Left renal pelvis (tissue), 4 donors: ENCODE measurements at places on chromosomes 12 and 14. TPM values are rescaled to one million over a fixed set of nuclear protein-coding genes. Genes with fewer than 3 reads are reported as not detected.

The TSPAN19 gene
- polyA plus RNA-seq, result 1.5 TPM

- no peak for DNase-seq
Observed at GRCh38 chr12:115008929-115009328, 325.0 kb upstream of the TBX3 start.

- no peak for DNase-seq
Observed at GRCh38 chr12:118900993-118901392, 80.3 kb upstream of the SRRM4 start.

DNA sequence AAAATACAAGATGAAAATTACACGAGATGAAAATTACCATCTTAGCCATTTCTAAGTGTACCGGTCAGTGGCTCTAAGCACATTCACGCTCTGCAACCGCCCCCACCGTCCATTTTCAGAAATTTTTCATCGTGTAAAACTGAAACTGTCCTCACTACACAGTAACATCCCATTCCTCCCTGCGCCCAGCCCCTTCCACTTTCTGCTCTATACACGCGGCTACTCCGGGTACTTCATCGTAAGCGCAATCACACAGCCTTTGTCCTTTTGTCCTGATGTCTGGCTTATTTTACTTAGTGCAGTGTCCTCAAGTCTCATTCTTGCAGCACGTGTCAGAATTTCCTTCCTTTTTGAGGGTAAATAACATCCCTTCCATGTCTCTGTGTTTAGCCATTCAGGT is 3.6 kb upstream of the GPR132 start:
- DNase-seq, result no peak

The POTEM gene
- not detected for polyA plus RNA-seq

GRCh38 chr12:111412007-111412829 is 6.5 kb downstream of the SH2B3 start:
- DNase-seq, result no peak

DNA sequence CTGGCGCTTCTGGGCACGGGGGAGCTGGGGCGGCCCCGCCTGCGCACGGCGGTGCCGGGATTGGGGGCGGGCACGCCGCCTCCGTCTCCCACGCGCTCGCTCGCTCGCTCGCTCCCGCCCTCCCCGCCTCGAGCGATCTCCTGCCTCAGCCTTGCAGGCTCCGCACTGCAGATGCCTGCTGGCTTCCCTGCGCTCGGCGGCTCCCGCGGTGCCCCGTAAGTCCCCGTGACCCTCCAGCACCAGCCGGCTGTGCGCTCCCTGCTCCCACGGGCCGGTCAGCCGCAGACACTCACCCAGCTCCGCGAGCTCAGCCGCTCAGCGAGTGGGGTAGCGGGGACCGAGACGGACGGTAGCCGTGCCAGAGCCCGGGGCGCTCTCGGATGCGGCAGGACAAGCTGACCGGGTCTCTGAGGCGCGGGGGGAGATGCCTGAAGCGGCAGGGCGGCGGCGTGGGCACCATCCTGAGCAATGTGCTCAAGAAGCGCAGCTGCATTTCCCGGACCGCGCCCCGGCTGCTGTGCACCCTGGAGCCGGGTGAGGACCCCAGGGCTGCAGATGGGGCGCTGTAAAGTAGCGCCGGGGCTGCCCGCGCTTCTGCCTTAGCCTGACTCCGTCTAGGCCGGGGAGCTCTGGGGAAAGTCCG is at the start of gene TBC1D30:
TBC1D30 (plus strand) TSS at position 148 of the 643 bp plus-strand sequence; CDS start at position 381, 233 bp downstream.
- DNase-seq, result no peak

GRCh38 chr14:23286902-23287479 is 1.1 kb upstream of the HOMEZ start:
- DNase-seq, result no peak

DNA sequence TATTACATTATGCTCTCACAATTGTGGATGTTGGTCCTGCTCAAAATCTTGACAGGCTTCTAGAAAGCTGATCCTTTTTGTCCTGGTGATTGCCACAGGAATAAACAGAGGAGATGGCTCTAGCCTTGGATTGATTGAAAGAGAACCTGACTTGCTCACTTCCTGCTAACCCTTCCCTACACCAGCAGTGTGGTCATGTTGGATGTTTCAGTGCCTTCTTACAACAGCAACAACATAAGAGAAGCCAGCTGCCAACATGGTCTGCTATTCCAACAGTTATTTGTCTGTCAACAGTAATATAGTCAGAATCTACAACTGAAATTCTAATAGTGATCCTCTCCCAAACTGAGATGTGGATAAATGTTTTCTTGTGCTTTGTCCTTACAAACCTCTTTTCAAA is 311.6 kb upstream of the DIO2 start:
- DNase-seq, result no peak

The NR1H4 gene
- 13.7 TPM for polyA plus RNA-seq

DNA sequence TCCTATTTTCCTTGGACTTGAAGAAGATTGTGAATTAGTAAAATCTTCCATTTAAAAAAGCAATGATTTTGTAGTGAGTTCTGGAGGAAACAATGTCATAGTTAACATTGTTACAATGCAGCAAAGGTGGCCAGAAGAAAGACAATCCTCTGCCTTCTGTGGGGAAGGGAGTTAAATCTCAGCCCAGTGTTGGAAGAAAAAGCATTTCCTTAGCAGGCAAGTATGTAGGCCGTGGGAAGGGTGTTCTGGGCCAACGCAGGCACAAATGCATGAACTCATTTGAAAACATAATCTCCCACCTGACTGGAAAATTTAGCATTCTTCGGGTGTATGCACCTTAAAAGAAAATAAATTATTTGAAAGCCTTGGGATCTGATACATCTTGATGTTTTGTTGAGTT is 258.6 kb downstream of the ADAMTS20 start:
- no peak for DNase-seq

DNA sequence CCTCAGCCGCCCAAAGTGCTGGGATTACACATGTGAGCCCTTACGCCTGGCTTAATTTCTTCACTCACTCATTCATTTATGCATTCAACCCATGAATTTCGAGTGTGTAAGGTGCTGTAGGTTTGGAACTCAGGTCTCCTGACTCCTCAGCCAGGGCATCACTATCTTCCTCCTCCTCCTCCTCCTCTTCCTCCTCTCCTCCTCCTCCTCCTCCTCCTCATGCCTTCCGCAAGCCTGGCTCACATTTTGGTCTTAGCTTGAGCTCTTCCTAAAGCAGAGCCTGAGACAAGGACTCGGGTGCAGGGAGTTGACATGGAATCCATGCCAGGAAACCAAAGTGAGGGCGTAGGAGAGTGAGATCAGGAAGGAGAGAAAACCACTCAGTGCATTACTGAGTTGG is 20.8 kb upstream of the CHGA start:
- no peak for DNase-seq

The GAS2L3 gene
- polyA plus RNA-seq, result 28.0 TPM

The RESF1 gene
- 50.3 TPM for polyA plus RNA-seq

DNA sequence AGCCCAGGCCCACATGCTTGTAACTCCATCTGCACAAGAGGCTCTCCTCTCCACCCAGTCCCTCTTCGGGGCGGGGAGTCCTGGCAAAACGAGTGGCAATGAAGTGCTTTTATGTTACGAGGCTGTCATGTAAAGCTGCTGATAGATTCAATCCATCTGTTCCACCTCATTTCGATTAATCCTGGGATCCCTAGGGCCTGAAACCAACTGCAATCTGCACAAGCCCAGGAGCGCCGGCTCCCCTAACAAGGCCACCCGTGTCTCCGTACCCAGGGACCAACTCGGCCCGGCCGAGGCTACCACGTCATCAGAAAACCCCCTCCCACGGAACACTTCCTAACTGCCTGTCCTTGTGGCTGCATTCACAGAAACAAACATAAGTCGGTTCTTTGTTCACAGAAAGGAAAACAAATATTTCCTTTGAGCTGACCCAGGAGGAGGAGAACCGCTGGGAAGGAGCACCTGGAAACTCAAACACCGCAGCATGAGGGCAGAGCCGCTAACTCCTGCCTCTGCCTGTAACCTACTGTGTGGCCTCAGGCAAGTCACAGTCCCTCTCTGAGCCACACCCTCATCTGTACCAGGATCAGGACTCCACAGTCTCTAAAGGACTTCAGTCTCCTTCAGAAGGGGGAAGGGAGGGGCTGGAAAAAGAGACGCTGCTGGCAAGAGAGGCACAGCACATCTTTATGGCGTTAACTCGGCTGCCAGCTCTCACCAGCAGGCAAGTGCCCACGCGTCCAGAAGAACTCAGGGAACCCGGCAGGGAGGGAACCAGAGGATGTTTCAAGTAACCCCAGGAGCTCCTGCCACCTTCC is 47.8 kb downstream of the CCDC88C start:
- no peak for DNase-seq
